Upper lobe of left lung (tissue), 6 donors: ENCODE measurements at places on chromosomes 13 and 19. TPM values are rescaled to one million over a fixed set of nuclear protein-coding genes. Genes with fewer than 3 reads are reported as not detected.

DNA sequence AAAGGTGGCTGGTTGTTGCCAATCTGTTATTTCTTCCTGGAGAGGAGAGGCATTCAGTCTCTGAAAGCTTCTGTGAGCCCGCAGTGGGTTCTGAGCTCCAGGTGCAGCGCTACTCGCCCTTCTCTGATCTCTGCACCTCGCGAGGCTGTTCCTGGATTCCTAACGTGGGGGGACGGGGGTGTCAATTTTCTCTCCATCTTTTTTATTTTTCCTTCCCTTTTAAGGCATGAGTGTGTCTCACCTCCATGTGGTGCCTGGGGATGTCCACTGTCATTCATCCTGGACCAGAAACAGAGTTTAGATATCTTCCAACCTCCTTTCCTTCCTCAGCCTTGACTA is 626 bp downstream of the ZNF233 start:
- no peaks in the 10 kb centered on the region for H3K4me1 ChIP-seq
- peak overlapping the region; percentile 39 for H3K4me3 ChIP-seq
- H3K36me3 ChIP-seq: no peaks in the 10 kb centered on the region
- no peak overlapping the region for H3K27ac ChIP-seq
- DNase-seq: no peak

- peaks cover 3% of the 10 kb centered on the region for H3K36me3 ChIP-seq
- no peak for DNase-seq
- H3K27me3 ChIP-seq: no peaks in the 10 kb centered on the region
- no peak overlapping the region for H3K27ac ChIP-seq
Observed at GRCh38 chr13:113538689-113539058, 45.9 kb upstream of the TFDP1 start.

CLEC17A gene
- not detected for total RNA-seq

DNA sequence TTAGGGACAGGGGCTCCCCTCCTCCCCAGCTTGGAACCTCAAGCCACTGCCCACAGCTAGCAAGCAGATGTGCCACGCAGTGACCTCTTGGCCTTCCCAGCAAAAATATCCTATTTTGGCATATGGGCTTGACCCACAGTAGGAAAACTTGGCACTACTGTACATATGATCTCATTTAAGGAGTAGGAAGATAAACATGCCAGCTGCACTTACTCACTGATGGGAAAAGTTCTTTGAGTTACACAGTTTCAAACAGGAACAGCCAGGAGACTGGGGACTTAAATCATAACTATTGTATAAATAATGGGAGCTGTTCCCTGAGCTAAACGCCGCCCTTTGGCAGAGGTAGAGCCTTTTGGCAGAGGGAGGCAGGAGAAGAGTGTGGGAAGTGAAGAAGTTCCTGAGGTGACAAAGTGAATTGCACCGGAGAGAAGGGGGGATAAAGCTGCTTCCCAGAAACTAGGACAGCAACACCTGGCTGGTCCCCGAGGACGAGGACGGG is 6.1 kb downstream of the SACS start:
- DNase-seq: no peak
- H3K27me3 ChIP-seq: no peaks in the 10 kb centered on the region
- no peak overlapping the region for H3K4me3 ChIP-seq

- H3K27ac ChIP-seq: no peak overlapping the region
- DNase-seq: no peak
- H3K4me3 ChIP-seq: no peak overlapping the region
- H3K4me1 ChIP-seq: no peaks in the 10 kb centered on the region
Observed at GRCh38 chr13:96646515-96647211, 347.6 kb downstream of the OXGR1 start.

DNA sequence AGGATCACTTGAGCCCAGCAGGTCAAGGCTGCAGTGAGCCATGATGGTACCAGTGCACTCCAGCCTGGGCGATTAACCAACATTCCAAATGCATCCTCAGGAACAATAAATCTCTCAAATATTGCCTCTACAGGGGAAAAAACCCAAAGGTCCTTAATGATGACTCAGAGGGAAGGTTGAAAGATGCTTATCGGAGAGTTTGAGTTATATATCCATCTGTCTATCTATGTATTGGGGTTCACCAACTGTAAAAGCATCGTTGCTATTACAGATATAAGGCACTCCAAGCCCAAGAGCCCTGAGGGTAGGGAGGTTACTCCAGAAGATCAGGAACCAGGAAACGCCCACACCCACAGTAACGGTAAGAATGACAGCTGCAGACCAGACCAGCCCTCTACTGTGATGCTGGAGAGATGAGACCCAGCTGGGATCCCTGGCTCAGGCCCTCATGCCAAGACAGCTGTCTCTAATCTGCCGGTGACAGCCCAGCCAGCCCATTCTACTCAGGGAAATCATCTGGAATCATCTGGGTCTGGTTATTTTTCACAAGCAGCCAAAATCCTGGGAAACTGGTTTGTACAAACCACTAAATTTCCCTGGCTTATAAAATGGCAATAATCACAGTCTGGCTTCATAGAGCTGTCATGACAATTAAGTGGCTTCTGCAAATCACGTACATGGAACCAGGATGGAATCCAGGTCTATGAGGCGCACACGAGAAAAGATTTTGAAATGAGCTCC is 23.8 kb downstream of the TEX101 start:
- DNase-seq: peak; percentile 29
- H3K27me3 ChIP-seq: no peaks in the 10 kb centered on the region
- H3K36me3 ChIP-seq: no peaks in the 10 kb centered on the region
- no peak overlapping the region for H3K4me3 ChIP-seq
- peaks cover 18% of the 10 kb centered on the region for H3K4me1 ChIP-seq
- H3K27ac ChIP-seq: peak overlapping the region; percentile 36

- no peak overlapping the region for H3K4me3 ChIP-seq
- H3K36me3 ChIP-seq: no peaks in the 10 kb centered on the region
- no peaks in the 10 kb centered on the region for H3K4me1 ChIP-seq
- H3K27ac ChIP-seq: no peak overlapping the region
Observed at GRCh38 chr13:100773429-100773828, 98.8 kb upstream of the TMTC4 start.

DNA sequence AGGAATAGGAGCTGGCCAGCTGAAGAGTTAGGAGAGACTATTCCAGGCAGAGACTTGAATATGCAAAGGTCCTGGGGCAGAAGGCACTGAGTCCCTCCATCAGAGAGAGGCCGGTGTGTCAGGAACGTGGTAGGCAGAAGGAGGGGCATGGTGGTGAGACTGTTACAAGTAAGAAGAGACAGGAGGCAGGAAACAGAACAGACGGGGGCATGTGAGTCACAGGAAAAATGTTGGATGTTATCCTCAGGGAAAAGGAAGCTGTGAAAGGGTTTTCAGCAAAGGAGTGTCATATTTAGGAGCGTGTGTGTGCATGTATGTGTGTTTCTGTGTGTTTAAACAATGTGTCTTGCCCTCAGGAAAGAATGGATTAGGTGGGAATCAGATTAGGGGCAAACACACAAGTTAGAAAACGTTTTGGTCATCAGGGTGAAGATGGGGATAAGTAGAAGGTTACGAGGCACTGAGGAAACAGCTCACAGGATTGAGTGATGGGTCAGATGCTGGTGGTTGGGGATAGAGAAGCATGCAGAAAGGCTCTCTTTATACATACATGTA is 1.1 kb downstream of the EDDM13 start:
- no peak overlapping the region for H3K27ac ChIP-seq
- no peaks in the 10 kb centered on the region for H3K36me3 ChIP-seq
- H3K4me3 ChIP-seq: no peak overlapping the region
- no peak for DNase-seq
- H3K4me1 ChIP-seq: no peaks in the 10 kb centered on the region

DNA sequence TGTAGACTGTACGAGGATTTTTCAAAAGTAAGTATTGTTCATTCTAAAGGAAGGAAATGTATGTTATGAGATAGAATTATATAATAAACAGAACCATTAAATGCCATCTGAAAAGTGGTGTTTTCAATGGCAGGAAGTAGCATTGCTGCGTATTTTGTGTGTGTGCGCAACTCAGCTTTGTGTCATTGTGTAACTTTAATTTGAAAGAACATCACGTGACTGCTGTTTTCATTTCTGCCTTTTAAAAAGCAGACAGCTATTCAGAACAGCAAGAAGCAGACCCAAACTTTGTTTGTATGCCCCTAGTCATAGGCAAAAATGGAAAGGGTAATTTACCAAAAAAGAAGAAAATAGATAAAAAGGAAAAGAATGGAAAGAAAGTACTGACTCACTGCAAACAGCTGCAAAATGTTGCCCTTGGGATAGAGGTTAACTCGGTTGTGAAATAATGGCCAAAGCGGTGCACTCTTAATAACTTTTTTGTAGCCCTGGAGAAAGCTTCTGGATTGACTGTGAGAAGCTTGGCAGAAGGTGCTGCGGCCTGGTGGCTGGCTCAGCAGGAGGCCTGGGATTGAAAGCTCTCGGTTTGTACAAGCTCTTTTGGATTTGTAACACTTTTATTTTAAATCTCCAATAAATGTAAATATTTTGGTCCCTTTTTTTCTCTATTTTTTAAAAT is 97.3 kb downstream of the GGACT start:
- peaks cover 22% of the 10 kb centered on the region for H3K4me1 ChIP-seq
- DNase-seq: no peak
- no peaks in the 10 kb centered on the region for H3K27me3 ChIP-seq
- no peak overlapping the region for H3K4me3 ChIP-seq
- no peaks in the 10 kb centered on the region for H3K36me3 ChIP-seq
- peak overlapping the region; percentile 46 for H3K27ac ChIP-seq
